Mesenteric fat pad (tissue), 1 donor: ENCODE measurements at places on chromosomes 1 and 21.
A peak's percentile ranks its signal among the peaks of the same experiment; 100 is the strongest.

GRCh38 chr1:202571719-202572339, 138.4 kb downstream of the SYT2 start:
- DNase-seq, result no peak

- no peak for DNase-seq
Measured at GRCh38 chr1:177983077-177983476, 13.2 kb upstream of the SEC16B start.

DNA sequence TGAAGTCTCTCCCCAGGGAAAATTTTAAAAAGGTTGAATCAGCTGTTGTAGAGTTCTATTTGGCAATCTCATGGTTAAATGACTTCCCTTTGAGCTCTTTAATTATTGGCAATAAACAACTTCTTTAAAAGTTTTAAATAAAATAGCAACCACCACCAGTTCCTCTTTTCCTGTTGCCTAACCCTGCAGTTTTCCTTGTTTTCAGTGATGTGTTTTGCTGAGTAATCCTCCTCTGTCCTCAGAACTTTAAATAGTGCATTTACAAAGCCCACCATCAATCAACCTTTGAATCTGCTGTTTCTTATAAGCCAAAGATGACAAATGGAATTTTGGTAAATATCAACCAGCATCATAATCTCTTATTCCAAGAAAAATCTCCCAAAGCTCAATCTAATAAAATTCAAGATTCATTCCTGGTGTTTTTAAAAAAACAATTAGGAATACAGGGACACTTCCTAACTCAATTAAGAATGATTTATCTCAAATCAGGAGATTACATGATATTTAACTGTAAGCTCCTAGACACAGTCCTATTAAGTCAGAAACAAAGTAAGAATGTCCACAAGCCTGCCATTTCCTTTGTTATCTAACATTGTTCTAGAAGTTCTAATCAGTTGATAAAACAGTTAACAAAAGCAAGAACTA, 14.8 kb downstream of the AVPR1B start:
- DNase-seq, result no peak

- no peak for DNase-seq
Measured at GRCh38 chr1:9294910-9295636, 2.4 kb downstream of the SPSB1 start.

DNA sequence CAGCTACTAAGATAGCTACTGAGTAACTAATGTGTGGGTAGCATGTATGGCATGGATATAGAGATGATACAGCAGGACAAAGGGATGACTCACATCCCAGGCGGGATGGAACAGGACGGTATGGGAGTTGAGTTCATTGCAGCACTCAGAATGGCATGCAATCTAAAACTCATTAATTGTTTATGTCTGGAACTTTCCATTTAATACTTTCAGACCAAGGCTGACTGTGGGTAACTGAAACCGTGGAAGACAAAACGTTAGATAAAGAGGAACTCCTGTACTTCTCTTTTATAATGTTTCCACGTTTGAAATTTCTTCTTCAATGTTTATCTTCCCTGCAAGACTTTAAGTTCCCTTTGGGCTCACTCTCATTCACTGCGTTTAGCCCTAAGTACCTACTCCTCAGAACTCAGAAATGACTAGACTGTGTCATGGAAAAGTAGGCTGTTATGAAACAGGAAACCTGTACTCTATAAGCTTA, 151.9 kb downstream of the MAGI3 start:
- DNase-seq, result no peak

- no peak for DNase-seq
Measured at GRCh38 chr1:165354739-165355138, 1.8 kb downstream of the LMX1A start.

DNA sequence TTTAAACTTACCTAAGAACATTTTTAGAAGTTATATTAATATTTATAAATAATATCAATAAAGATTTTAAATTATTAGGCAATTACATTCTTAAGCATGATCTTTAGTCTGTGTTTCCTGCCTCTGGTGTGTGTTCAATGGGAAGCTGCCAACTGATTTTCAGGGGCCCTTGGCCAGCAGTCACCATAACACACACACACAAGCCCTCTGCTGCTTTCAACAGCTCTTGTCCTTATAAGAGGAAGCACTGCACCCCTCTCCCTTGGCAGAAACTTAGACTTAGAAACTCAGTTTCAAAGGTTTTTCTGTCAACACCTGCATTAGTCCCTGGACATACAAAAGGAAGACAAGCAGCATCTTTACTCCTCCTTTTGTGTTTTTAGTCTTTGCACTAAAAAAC, 81.4 kb downstream of the VAV3 start:
- DNase-seq, result no peak

DNA sequence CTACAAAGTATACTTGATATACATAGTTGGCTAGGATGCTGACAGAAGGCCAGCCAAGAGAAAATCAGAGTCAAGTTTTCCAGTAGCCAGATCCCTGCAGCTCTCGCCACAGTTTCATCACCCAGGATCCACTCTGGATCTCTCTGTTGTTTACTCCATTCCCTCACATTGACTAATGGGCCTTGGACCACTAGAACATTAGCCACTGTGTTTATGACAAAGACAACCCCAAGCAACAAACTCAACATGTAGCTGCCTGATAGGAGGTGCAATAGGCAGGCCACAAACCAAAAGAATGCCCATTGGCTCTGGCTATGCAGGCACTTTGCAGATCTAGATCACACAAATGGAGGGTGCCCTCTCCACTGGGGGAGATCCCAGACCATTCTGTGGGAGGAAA, 44.2 kb downstream of the ARHGEF11 start:
- no peak for DNase-seq

GRCh38 chr1:7351649-7352048, 419.4 kb upstream of the VAMP3 start:
- DNase-seq, result no peak

DNA sequence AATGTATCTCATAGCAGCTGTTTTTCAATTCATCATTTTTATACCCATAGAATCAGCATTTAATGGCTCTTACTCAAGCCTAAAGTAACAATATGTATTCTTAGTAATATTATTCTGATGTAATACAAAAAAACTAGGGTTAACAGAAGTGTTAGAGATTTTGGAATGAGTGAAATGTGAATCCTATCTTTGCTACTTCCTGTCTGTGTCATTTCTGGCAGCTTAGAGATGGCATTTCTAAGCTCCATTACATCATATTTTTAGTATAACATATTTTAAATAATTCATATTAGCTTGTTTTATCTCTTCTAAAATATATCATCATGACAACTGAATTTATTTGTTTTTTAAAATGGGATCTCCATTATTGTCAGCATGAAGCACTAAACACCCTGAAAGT, 90.2 kb downstream of the LRRC7 start:
- DNase-seq, result no peak

- DNase-seq, result no peak
Measured at GRCh38 chr1:36536727-36537126, 54.0 kb upstream of the CSF3R start.

- DNase-seq, result peak; percentile 79
Measured at GRCh38 chr21:42160111-42160721, 58.7 kb upstream of the ABCG1 start.

- peak; percentile 89 for DNase-seq
Measured at GRCh38 chr21:8991088-8991907, 1530.1 kb upstream of the TPTE start.

- no peak for DNase-seq
Measured at GRCh38 chr1:5415606-5416005, 576.6 kb downstream of the NPHP4 start.

GRCh38 chr1:168689726-168690602, 39.0 kb downstream of the DPT start:
- DNase-seq, result no peak

GRCh38 chr1:180154325-180155181, at the start of gene QSOX1:
QSOX1 (plus strand) TSS chr1:180154869; CDS start chr1:180154908, 39 bp downstream.
- peak; percentile 97 for DNase-seq

DNA sequence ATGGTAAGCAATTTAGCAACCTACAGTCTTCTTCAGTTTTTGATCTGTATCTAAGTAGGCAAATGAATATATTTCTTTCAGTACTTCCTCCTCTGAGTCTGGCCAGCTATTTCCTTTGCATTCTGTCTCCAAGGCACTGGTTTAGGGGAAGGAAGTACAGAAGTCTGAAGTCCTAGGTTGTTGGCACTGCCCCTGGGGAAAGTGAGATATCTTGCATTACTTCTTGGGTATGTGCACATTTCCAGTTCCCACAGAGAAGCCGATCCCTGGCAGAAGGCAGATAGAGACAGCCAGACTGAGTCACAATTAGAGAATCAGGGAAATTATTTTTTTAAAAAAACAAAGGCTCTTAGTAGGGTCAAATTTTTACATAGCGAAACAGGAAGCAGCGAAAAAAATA, 98.8 kb downstream of the RASAL2 start:
- DNase-seq, result no peak

DNA sequence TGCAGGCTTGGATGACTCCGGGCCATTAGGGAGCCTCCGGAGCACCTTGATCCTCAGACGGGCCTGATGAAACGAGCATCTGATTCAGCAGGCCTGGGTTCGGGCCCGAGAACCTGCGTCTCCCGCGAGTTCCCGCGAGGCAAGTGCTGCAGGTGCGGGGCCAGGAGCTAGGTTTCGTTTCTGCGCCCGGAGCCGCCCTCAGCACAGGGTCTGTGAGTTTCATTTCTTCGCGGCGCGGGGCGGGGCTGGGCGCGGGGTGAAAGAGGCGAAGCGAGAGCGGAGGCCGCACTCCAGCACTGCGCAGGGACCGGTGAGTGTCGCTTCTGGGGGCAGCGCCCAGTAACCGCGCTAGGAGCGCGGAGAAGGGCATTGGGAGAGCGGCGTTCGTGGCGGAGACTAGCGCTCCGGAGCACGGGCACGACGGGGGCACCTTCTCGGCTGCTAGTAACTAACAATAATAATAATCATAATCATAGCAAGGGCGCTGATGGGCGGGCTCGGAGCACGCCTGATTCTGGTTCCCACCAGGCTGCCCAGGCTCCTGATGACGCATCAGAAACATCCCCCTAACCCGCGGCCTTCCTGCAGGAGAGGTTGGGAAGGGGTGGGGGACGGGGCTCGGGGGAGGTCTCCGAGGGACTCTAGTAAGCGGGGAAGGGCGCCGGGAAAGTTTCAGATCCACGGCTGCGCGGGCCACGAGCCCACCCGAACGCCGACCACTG, at the start of gene MX1:
MX1 (plus strand) TSS at position 286 of the 722 bp plus-strand sequence. CDS start 5,832 bp downstream, outside the sequence.
- peak; percentile 96 for DNase-seq

DNA sequence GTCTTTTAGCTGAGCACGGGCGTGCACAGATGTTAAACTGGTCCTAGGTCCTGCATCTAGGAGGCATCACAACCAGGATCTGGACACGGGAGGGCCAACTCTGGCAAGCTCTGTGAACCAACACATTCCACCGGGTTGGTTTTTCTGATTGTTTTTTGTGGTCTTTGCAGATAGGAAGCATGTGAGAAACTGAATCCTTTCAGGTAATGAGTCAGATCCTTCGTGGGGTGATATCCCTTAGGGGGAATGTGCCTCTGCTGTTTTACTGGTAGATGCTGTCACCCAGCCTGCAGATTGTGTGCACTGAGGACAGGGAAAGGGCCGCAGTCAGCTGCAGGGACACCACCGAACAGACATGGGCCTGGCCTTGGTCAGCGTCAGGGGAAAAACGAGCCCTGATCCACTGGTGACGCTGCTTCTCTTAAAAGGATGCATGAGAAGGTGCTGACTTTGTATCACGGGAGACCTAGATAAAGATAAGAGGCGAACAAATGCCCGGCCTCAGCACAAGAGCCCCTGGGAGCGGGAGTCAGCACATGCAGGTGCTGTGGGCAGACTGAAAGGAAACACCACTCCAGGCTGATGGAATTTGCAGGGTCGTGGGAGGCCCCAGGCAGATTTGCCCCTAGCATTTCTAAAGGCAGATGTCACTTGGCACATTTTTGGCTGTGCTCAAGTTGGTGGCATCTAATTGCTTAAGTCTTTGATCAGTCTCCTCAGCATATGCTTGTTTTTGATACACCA, 51.1 kb downstream of the DOP1B start:
- DNase-seq, result no peak
